ENCODE measurements at places on chromosomes 7 and 10.

DNA sequence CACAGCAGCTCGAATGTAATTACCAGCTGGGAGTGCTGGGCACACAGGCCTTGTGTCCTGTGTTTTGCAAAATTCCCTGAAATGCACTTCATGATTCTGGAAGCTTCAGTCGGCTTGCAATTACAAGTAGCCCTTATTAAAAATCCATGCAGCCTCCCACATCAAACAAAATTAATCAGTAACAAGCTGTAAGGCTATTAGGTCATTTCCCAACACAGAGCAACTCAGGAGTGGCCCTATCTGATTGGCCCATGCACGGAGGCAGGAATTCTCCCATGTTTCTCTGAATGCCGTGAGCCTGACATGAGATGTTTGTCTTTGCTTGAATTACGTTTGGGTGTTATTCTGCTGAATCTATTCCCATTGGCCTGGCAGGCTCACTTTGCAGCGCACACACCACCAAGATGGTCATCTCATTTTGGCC, 36.9 kb downstream of the FOXL3 start:
- no peak for DNase-seq

- no peak for DNase-seq
These were observed 11.3 kb upstream of the ATXN7L1 start for GRCh38 chr7:105887569-105888189.

GRCh38 chr7:19376538-19376937, 231.3 kb upstream of the FERD3L start:
- no peak for DNase-seq

- no peak for DNase-seq
These were observed 332.6 kb upstream of the GHITM start for GRCh38 chr10:83806717-83807116.

GRCh38 chr7:91941450-91941849, 788 bp downstream of the AKAP9 start:
- peak; percentile 42 for DNase-seq

- DNase-seq: peak; percentile 68
These were observed 81.8 kb downstream of the SPAG6 start for GRCh38 chr10:22427101-22427500.

- DNase-seq: no peak
These were observed 10.9 kb upstream of the PTN start for GRCh38 chr7:137354396-137354795.

DNA sequence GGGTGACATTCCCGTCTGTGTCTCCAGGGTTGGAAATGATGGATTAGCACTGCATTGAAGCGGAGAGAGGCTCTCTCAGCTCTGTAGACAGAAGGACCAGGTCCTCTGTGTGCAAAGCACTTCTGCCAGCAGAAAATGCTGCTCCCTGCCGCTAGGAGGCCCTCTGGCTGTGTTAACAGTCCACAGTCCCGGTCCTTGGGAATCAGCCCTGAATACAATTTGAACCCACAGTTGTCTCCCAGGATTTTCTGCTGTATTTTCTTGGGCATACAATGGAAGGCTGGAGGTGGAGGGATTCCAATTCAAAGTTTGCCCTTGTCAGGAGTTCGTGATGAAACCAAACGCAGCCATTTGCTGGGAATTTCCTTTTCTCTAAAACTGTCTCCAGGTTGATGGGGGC, 205.2 kb downstream of the GLRX3 start:
- DNase-seq: no peak
